Stimulated activated CD4-positive, alpha-beta T cell treated with anti-CD3 and anti-CD28 coated beads, Interleukin-1b, Interleukin-23, amount 100 ng/mL, for 1 hour (primary cell): ENCODE measurements at places on chromosomes 4 and X.

DNA sequence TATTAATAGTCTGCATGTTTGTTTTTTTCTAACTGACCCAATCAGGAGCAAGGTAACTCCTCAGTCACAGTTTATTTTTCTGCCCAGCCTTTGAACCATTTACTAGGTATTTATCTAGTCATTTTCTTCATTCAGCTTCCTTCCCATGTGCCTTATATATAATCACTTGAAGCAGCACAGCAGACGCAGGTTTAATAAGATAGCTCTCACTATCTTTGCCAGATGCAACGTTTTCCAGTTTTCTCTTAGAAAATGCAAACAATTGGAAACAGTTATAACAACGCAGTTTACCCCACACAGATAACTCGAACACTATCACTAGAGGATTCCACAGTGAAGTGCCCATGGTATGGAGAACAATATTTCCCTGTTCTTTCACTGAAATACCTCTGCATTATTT, 56.4 kb upstream of the NFKB1 start:
- DNase-seq: no peak

GRCh38 chrX:86047936-86048280, 550 bp upstream of the CHM start:
- no peak for DNase-seq

- no peak for DNase-seq
Observed at GRCh38 chr4:4712800-4713528, 146.5 kb upstream of the MSX1 start.

GRCh38 chr4:87388901-87389300, 2.1 kb downstream of the HSD17B11 start:
- no peak for DNase-seq

GRCh38 chr4:139458999-139459398, 5.1 kb downstream of the RAB33B start:
- DNase-seq: no peak

- DNase-seq: no peak
Observed at GRCh38 chr4:53490161-53490956, 100.9 kb downstream of the LNX1 start.

DNA sequence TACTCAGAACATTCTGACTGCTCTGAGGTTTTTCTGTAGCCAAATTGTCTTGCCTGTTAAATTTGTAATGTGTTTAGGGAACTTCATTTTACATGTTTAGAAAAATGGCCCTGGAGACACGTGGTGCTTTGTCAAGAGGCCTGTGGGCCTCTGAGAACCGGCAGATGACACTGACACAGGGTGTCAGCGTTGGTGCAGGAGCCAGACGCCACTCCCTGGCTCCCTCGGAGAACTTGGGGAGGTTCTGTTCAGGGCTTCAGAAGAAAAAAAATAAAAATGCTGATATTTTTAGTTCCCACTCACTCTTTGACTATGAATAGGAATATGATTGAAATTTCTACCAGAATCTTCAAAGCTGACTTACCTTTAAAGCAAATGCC, 190.9 kb upstream of the GATB start:
- DNase-seq: no peak

DNA sequence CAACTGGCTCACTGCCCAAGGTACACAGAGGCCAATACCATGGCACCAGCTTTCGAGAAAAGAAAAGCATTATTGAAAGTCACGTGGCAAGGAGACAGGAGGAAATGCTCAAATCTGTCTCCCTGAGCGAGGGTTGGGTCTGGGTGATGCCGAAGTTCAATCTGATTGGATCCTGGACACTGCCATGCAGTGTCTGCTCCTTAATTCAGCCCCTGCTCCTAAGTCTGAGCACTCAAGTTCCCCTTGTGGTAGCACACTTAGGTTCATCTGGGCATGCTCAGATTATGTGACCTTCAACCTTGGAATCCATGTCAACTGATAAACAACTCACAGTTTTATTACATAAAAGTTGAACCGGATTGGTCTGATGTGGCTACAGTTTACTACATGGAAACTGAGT, 512.6 kb upstream of the GALNT7 start:
- DNase-seq: no peak

- DNase-seq: no peak
Observed at GRCh38 chr4:73816814-73817213, 19.7 kb upstream of the CXCL6 start.

GRCh38 chrX:5650904-5651303, 577.8 kb downstream of the NLGN4X start:
- DNase-seq: no peak

- DNase-seq: no peak
Observed at GRCh38 chrX:2717312-2717711, 26.2 kb downstream of the CD99 start.

GRCh38 chr4:112889199-112889598, 160.3 kb upstream of the ANK2 start:
- DNase-seq: no peak

DNA sequence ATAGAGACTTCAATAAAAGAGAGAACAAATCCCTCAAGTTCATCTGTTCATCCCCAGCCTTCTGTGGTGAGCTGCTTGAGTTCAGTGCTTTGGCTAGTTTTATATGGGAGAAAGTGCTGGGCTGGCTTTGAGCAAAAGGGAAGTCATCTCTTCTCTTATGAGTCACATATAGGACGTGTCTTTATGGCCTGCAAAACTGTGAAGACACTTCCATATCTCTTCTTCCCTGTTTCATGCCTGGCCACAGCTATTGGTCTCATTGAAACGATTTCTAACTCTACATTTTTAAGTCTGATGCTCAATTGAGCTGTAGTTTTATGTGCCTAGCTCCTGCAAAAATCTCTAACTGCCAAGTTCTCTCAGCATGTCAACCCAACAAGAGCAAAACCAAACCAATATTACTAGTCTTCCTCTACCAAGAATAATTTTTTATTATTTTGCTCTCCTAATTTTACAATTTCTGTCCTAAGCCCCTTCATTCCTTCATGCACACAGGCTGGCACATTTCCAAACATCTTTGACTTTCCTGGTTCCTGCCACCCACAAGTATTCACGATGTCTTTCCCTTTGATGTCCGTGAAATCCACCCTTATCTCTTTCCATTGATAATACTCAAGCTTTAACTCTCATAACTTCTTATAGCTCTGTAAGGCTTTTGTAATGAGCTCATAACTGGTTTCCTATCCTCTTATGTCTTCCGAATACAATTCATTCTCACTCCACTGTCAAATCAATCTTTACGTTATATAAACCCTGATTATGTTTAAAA, 165.3 kb downstream of the BTC start:
- DNase-seq: no peak

- DNase-seq: no peak
Observed at GRCh38 chrX:88244066-88244465, 503.0 kb upstream of the CPXCR1 start.

- no peak for DNase-seq
Observed at GRCh38 chrX:122771933-122772332, 412.1 kb upstream of the GRIA3 start.

- no peak for DNase-seq
Observed at GRCh38 chr4:8548731-8549351, 31.4 kb upstream of the GPR78 start.

GRCh38 chr4:26912069-26912468, 51.4 kb downstream of the STIM2 start:
- DNase-seq: no peak

DNA sequence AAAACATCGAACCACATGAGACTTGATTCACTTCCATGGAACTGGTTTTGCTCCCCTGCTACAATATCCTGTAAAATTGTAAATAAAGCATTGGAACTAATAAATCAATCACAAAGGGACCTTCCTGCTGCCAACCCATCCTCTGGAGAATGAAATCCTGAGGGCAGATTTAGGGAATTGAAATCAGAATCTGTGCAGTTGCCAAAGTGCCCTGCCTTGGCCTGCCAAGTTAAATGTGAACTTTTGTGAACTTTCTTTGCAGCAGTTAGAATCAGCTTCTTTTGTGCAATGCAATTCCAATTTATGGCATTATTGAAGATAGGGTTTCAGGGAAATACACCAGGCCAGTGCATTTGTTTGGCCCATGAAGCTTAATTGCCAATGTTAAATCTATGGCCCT, 263.1 kb downstream of the PTTG2 start:
- DNase-seq: no peak

DNA sequence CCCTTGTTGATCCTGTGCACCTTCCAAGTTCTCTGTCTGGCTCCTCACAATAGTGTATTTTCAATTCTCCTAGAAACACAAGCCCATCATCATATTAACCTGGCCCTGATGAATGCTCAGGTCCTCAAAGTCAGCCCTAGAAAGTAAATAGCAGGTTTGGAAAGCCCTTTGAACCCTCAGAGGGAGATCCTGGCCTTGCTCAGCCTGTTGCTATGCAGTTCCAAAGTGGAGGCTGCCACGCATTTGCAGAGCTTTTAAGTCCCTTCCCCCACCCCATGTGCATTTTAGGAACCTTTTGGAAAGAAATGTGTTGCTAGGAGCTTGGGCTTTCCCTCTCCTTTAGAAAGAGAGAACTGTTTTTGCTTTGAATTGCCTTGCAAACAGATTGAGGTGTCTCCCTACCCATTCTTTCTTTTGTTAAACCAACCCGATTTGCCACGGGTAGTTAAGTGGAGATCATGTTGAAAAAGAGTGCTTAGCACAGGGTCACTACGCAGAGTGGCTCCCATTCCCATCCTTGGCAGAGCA, 12.2 kb downstream of the MAMLD1 start:
- DNase-seq: no peak

DNA sequence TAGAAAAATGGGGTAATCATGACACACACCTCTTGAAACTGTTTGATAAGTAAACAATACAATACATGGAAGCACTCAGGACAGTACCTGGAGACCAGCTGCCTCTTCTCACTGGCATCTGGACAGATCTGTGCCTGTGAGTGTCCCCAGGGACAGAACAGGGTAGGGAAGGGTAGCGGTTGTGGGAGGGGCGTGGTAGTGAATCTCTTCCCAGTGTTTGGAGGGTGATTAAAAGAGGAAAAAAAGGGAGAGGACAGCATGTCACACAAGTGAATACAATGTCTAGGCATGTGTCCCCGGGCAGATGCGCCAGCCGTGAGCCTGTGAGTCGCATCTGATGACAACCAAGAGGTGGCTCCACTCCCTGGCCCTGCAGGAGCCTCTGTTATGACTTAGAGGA, 138.8 kb upstream of the MSX1 start:
- no peak for DNase-seq

DNA sequence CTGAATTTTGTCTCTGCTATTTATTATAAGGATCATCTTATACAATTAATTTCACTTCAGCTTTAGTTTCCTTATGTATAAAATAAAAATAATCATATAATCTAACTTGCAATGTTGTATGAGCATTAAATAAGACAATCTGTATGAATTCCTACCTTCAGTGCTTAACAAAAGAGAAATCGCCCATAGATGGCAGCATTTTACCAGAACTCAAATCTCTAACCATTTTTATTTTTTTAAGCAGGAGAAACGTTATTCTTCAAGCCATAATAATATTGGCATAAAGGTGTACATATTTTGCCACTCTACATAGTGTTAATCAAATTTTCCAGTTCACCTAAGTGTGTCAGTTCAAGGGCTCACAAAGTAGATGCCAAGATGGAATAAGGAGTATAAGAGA, 78.8 kb downstream of the TMEM47 start:
- DNase-seq: no peak

DNA sequence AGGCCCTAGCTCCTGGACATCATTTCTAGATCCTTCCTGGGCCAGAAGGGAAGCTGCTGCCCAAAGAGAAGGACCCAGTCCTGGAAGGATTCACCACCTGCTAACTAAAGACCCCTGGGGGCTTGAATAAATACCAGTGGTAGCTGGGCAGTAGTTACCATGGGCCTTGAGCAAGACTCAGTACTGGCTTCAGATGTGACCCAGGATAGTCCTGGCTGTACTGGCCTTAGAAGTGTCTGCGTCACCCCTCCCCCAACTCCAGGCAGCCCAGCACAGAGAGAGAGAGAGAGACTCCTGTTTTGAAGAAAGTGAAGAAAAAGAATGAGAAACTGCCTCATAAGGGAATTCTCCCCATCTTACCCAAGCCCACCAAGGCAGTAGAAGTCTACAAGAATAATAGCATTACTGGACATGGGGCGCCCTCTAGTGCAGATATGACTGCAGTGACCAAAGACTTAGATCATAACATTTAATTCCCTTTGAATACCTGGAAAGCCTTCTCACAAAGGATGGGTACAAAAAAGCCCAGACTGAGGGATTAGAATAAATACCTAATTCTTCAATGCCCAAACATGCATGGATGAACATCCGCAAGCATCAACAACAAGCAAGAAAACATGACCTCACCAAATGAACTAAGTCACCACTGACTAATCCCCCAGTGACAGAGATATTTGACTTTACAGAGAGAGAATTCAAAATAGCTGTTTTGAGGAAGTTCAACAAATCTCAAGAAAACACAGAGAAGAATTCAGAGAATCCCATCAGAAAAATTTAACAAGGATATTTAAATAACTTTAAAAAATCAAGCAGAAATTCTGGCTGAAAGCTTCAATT, 171.8 kb downstream of the HNRNPD start:
- peak; percentile 14 for DNase-seq

DNA sequence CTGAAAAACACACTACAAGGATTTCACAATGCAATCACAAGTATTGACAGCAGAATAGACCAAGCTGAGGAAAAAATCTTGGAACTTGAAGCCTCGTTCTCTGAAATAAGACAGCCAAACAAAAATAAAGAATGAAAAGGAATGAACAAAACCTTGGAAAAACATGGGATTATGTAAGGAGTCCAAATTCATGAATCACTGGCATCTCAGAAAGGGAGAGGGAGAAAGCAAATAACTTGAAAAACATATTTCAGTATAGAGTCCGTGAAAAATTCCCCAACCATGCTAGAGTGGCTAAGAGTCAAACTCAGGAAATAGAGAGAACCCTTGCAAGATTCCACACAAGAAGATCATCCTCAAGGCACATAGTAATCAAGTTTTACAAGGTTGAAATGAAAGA, 178.5 kb upstream of the CTSO start:
- DNase-seq: no peak

DNA sequence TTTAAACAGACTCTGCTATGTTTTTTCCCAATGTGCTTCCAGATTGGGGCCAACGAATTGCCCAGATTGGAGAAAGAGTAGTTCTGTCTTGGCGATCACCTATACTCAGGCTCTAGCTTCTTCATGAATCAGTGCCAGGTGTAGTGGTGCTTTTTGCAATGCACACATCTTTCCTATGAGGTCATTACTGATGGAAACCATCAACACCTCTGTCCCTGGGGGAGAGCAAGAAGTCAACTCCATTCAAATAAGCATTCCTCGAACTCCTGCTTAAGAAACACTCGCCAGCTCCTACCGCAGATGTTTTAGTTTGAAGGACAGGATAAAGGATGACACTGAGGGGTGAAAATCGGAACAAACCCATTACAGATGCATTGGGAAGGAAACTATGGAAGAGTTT, 156.5 kb upstream of the DKK2 start:
- no peak for DNase-seq
